ENCODE measurements at places on chromosomes 4 and X.

DNA sequence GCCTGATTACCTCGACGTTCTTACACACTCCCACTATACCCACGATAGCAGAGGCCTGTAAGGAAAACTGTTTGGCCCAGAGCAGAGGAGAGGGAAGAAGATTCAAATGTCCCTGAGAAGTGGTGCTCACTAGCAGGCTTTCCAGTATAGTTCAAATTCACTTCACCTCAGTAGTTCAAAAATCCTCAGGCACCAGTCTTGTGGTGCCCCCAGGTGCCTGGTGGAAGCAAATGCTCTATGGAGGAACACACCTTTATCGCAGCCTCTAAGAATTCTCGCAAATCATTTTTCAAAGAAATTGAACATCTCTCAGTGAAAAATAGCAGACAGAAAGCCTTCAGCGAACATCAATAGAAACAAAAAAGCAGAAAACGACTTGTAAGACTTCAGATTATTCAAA is 12.2 kb upstream of the MTMR1 start:
- H3K36me3 ChIP-seq = no peaks in the 10 kb centered on the region
- H3K4me3 ChIP-seq = no peak overlapping the region
- DNase-seq = no peak
- no peak overlapping the region for H3K27ac ChIP-seq
- H3K4me1 ChIP-seq = no peaks in the 10 kb centered on the region
- peaks cover 10% of the 10 kb centered on the region for H3K27me3 ChIP-seq

GRCh38 chr4:53616219-53616618 is 24.9 kb upstream of the LNX1 start:
- peak overlapping the region; percentile 86 for H3K27ac ChIP-seq
- peaks cover 20% of the 10 kb centered on the region for H3K4me1 ChIP-seq
- H3K4me3 ChIP-seq = no peak overlapping the region
- no peaks in the 10 kb centered on the region for H3K27me3 ChIP-seq
- DNase-seq = no peak

GRCh38 chr4:61200187-61200915 is at the start of gene ADGRL3:
ADGRL3 (plus strand) TSS chr4:61200326.
- peak; percentile 61 for DNase-seq
- no peaks in the 10 kb centered on the region for H3K36me3 ChIP-seq
- peak within 1 kb of the TSS; percentile 99 for H3K4me3 ChIP-seq
- H3K27me3 ChIP-seq = peaks cover 84% of the 10 kb centered on the region
- peak within 1 kb of the TSS; percentile 97 for H3K27ac ChIP-seq

DNA sequence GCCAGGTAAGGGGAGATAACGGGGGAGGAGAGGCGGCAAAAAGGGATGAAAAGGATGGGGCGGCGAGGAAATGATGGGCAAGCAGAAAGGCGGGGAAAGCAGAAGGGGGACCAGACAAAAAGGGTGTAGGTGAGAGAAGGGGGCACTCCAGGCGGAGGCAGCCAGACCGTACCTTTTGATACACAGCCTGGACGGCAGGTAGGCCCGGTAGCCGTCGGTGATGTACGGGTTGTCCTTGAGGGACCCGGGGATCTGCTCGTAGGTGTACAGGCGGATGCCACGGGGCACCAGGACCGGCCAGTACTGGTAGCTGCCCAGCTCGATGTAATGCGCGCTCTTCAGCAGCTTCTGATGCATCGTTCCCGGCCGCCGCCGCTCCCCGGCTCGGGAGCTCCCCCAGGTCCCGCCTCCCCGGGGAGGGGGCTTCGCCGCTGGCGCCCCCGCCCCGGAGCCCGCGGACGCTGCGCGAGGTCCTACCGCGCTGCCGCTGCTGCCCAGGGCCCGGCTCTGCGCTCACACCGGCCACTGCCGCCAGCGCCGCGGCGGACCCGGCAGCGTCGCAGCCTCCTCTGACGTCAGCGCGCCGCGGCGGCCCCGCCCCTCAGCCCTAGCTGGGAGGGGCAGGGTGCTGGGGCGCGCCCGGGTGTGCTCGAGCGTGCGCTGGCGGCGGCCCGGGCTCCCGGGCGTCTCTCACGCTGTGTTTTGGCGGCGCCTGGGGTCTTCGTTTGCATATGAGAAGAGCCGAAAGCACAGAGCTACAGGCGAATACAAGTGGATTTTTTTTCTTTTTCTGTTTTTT is at the start of gene PAQR3:
TSS of gene PAQR3 (minus strand) at position 571 of the 799 bp plus-strand sequence. CDS start at position 357, 214 bp downstream.
- peak; percentile 76 for DNase-seq
- peaks cover 20% of the 10 kb centered on the region for H3K4me1 ChIP-seq
- no peaks in the 10 kb centered on the region for H3K36me3 ChIP-seq
- peak within 1 kb of the TSS; percentile 89 for H3K27ac ChIP-seq
- H3K4me3 ChIP-seq = peak within 1 kb of the TSS; percentile 90

GRCh38 chrX:136219893-136220292 is 31.3 kb downstream of the MAP7D3 start:
- no peak overlapping the region for H3K4me3 ChIP-seq
- peaks cover 9% of the 10 kb centered on the region for H3K36me3 ChIP-seq
- no peak overlapping the region for H3K27ac ChIP-seq
- no peaks in the 10 kb centered on the region for H3K27me3 ChIP-seq

DNA sequence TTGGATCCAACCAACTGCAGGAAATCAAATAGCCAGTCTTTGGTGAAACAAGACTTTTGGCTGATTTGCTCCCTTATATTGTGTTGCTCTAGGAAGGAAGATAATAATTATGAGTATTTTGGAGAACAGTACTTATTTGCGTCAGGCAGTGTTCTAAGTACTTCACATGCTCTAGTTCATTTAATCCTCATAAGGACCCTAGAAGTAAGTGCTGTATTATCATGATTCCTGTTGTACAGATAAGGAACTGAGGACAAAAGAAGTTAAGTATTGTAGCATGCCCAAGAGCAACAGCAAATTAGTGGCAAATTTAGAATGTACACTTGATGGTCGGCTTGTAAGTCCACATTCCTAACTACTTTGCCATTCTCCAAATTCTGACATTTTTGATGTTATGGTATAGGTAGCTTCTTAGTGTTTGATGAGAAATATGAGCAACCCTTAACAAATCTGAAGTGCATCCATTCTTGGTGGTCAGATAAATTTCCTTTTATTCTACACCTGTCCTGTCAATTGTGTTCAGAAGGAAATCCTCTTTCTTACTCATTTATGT is 72.0 kb downstream of the SPRY1 start:
- H3K27me3 ChIP-seq = peaks cover 2% of the 10 kb centered on the region
- H3K36me3 ChIP-seq = no peaks in the 10 kb centered on the region
- DNase-seq = no peak
- peaks cover 6% of the 10 kb centered on the region for H3K4me1 ChIP-seq

DNA sequence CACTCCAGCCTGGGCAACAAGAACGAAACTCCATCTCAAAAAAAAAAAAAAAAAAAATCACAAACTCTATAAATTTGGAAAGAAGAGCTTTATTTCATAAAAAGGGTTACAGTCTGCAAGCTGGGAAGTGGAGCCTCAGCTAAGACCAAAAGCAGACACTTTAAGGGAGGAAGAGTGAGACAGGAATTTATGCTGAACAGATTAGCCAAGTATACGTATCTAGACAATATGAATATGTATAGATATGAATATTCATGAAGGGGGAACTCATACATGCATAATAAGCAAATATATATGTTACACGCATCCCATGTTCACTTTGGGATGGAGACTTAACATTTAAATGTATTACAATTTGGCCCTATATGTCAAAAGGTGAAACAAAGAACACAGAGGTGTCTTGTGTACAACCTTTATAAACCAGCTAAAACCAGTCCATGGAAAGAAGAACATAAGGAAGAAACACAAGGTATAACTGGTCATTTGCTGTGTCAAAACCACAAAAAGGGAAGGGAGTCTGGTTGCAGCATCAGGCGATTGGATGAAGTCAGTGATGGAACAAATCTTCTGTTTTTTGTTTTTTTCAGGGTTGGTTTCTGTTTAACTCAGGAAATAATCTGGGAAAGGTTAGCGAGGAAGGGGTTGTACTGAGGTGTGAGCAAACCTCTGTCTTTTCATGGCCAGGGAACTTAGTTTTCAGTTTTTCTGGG is 130.0 kb upstream of the MAOA start:
- H3K36me3 ChIP-seq = no peaks in the 10 kb centered on the region
- no peaks in the 10 kb centered on the region for H3K27me3 ChIP-seq
- no peak overlapping the region for H3K4me3 ChIP-seq
- H3K4me1 ChIP-seq = no peaks in the 10 kb centered on the region

GRCh38 chr4:139606579-139607501 is 50.8 kb upstream of the SETD7 start:
- no peak overlapping the region for H3K4me3 ChIP-seq
- H3K4me1 ChIP-seq = peaks cover 15% of the 10 kb centered on the region
- peaks cover 4% of the 10 kb centered on the region for H3K27me3 ChIP-seq
- H3K36me3 ChIP-seq = no peaks in the 10 kb centered on the region

- H3K27me3 ChIP-seq = no peaks in the 10 kb centered on the region
- no peaks in the 10 kb centered on the region for H3K4me1 ChIP-seq
- no peak overlapping the region for H3K4me3 ChIP-seq
- H3K36me3 ChIP-seq = peaks cover 6% of the 10 kb centered on the region
- H3K27ac ChIP-seq = no peak overlapping the region
- DNase-seq = no peak
These were observed 22.2 kb downstream of the KANTR start for GRCh38 chrX:53116101-53116500.

- H3K36me3 ChIP-seq = no peaks in the 10 kb centered on the region
- no peak overlapping the region for H3K27ac ChIP-seq
These were observed 12.2 kb upstream of the EXOSC9 start for GRCh38 chr4:121788896-121789295.

- peaks cover 18% of the 10 kb centered on the region for H3K4me1 ChIP-seq
- H3K27me3 ChIP-seq = no peaks in the 10 kb centered on the region
- no peak overlapping the region for H3K4me3 ChIP-seq
- H3K36me3 ChIP-seq = peaks cover 11% of the 10 kb centered on the region
- no peak for DNase-seq
These were observed 96.1 kb downstream of the FRYL start for GRCh38 chr4:48683784-48684666.

GRCh38 chr4:9804918-9805317 is 23.5 kb downstream of the DRD5 start:
- no peak overlapping the region for H3K27ac ChIP-seq
- DNase-seq = no peak
- H3K27me3 ChIP-seq = peaks cover 18% of the 10 kb centered on the region
- H3K4me1 ChIP-seq = no peaks in the 10 kb centered on the region

DNA sequence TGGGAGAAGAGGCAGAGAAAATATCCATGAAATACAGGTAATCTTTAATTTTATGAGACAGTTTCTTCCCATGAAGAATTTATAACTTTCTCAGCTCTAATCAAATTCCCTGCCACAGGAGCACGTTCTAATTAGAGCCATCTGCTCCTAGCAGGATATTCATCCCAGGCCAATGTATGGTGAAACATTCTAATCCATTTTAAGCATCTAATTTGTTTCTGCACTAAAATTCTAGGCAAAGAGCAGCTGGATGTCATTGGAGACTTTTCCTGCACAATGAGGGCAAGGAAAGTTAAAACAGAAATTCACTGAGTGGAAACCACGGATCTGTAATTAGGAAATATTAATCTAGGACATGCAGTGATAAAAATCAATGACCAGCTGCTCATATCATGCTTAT is 107.7 kb upstream of the ZFP42 start:
- H3K4me3 ChIP-seq = no peak overlapping the region
- H3K4me1 ChIP-seq = peaks cover 5% of the 10 kb centered on the region
- H3K27ac ChIP-seq = no peak overlapping the region
- no peaks in the 10 kb centered on the region for H3K36me3 ChIP-seq

- no peaks in the 10 kb centered on the region for H3K27me3 ChIP-seq
- no peak for DNase-seq
- no peaks in the 10 kb centered on the region for H3K36me3 ChIP-seq
- peak overlapping the region; percentile 12 for H3K27ac ChIP-seq
- peak overlapping the region; percentile 85 for H3K4me3 ChIP-seq
These were observed 1.7 kb downstream of the GPRIN3 start for GRCh38 chr4:89305712-89306437.

- H3K4me3 ChIP-seq = no peak overlapping the region
- no peak for DNase-seq
- H3K27ac ChIP-seq = no peak overlapping the region
- H3K27me3 ChIP-seq = peaks cover 20% of the 10 kb centered on the region
- peaks cover 7% of the 10 kb centered on the region for H3K4me1 ChIP-seq
These were observed 3.8 kb upstream of the ADH1B start for GRCh38 chr4:99324979-99325378.

DNA sequence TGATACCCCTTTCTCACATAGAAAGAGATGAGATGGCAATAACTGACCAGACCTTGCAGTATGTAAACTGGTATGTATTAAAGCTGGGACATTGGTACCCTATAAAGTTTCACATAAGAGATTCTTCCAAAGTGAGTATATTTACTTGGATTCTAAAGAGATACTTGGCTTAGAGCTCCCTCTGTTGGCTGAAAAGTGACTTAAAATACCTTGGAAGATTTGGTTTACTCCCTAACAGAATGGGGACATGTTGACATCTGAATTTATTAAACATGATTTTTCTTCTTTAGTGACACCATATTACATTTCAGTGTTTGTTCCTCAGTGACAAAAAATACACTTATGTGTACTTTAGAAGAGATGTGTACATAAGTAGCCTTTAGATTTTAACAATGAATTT is 47.9 kb upstream of the RGN start:
- no peak overlapping the region for H3K4me3 ChIP-seq
- H3K36me3 ChIP-seq = peaks cover 5% of the 10 kb centered on the region
- DNase-seq = no peak
- no peak overlapping the region for H3K27ac ChIP-seq
- H3K27me3 ChIP-seq = no peaks in the 10 kb centered on the region

DNA sequence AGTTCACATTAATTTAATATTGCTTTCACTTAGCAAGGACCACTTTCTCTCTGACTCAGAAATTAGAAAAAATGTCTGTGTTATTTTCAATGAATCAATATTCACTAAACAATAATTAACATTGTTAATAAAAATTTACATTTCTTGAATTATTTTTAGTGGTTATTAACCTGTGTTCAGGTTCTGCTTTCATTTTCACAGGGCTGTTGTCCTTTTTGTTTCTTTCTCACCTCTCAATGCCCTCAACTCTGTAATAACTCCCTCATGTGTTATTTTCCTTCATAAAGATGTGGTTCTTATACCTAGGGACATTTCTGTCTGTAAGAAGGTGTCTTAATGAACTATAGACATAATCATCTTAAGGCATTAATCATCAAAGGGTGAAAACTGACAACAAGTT is 43.1 kb upstream of the PRR27 start:
- no peak overlapping the region for H3K27ac ChIP-seq
- no peak overlapping the region for H3K4me3 ChIP-seq
- no peaks in the 10 kb centered on the region for H3K27me3 ChIP-seq

- no peak for DNase-seq
- H3K4me1 ChIP-seq = peaks cover 12% of the 10 kb centered on the region
- no peaks in the 10 kb centered on the region for H3K27me3 ChIP-seq
- H3K4me3 ChIP-seq = peak overlapping the region; percentile 97
- no peaks in the 10 kb centered on the region for H3K36me3 ChIP-seq
These were observed 712 bp downstream of the STX18 start for GRCh38 chr4:4541040-4541631.
